ENCODE measurements at places on chromosomes 6 and 20. TPM values are rescaled to one million over a fixed set of nuclear protein-coding genes. Genes with fewer than 3 reads are reported as not detected.

The EPPIN gene
- not detected for total RNA-seq

The MRPS10 gene
- total RNA-seq, result 45.9 TPM

The RNF39 gene
- not detected for total RNA-seq

The BPIFB1 gene
- not detected for total RNA-seq

The PCK1 gene
- 8.4 TPM for total RNA-seq

The CYP39A1 gene
- 6.3 TPM for total RNA-seq

The FAM184A gene
- 10.4 TPM for total RNA-seq

Data from skeletal muscle tissue (tissue), 5 donors.